ENCODE measurements at places on chromosomes 2 and 18.

- DNase-seq: no peak
Measured at GRCh38 chr18:36459203-36459602, 161.7 kb downstream of the FHOD3 start.

DNA sequence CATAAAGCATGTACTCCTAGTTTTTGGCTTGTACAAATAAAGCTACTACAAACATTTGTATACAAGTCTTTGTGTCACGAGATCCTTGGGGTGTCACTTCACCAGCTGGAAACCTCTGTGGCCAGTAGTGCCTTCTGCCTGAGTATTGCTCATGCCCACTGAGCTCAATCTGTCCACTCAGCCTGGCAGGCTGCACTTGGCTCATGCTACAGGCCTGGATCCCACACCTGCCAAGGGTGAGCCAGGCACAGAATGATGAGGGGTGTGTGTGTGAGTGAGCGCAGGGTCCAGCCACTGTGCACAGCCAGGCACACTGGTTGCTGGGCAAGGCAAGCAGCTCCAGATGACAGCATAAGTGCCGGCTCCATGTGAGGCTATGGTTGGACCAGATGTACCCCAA lies 13.1 kb downstream of the SRD5A2 start:
- no peak for DNase-seq

DNA sequence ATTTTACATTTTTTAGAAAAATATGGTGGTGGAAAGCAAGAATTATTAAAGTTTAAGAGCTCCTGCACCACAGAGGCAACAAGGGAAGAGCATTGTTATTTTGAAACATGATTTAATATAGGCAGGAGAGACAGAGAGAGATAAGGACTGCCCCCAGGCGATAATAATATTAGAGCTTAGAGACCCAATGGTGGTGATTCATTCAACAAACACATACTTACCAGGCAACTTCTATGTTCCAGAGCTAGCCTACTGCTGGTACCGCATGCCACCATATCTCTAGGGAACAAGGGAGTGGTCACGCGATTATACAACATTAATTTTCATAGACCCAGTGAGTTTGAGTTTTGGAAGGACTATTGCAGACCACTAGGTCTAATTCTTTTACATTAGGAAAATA lies 327.8 kb upstream of the SOX11 start:
- no peak for DNase-seq

GRCh38 chr18:63848159-63848558 lies 39.3 kb upstream of the SERPINB2 start:
- no peak for DNase-seq

- DNase-seq: no peak
Measured at GRCh38 chr2:15722980-15723379, 131.3 kb downstream of the DDX1 start.

GRCh38 chr2:18752667-18753422 lies 163.5 kb upstream of the NT5C1B start:
- DNase-seq: no peak

DNA sequence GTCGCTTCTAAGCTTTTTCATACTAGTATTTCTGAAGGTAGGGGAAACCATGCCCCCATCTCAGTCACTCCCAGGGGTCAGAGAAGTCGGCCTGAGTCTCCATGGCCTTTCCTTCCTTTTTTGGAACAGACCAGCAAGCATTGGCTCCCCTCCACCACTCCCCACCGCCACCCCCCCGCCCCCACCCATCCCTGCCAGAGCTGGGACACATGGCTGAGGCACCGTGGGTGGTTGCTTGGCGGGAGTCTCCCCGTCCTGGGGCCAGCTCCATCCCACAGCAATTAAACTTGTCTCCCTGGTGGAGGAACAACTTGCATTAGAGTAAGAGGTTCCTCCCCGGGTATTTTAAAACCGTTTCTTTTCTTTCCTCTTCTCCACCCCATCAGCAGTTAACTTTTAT lies 100.8 kb upstream of the TFPI start:
- no peak for DNase-seq

DNA sequence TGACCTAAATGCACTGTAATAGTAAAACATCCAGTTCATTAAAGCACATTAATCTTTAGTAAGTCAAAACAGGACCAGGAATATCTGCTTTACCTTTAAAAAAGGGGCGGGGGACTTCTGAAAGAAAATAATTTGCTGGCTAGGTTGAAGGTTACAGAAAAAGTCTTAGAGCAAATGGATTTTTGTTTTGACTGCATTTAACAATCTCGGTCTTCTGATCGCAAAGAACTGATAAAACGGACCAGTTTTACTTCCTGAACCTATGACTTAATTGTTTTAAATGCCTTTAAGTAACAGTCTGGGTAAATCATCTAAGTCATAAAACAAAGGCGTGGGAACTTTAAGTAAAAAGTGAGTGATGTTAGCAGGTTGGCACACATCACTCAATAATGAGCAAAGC lies 783 bp downstream of the BUB1 start:
- no peak for DNase-seq

DNA sequence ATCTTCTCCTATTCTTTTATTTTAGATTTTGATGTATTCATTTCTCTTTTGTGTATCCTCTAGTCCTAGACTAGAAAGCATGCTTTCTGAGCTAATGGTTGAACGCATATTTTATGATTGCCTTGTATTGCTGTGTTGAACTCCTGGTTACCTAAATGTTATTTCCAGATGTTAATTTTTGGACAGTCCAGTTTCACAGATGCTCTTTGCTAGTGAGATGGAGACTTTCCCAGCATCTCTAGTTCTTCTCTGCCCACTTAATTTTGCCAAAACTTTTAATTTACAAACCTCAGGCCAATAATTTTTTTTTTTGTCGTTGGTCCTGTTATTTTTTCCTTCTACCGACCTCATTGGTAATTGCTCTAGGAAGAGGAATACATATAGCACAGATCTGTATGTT lies 153.2 kb downstream of the HAUS1 start:
- DNase-seq: no peak

- DNase-seq: no peak
Measured at GRCh38 chr2:21467280-21467818, 343.6 kb downstream of the TDRD15 start.

DNA sequence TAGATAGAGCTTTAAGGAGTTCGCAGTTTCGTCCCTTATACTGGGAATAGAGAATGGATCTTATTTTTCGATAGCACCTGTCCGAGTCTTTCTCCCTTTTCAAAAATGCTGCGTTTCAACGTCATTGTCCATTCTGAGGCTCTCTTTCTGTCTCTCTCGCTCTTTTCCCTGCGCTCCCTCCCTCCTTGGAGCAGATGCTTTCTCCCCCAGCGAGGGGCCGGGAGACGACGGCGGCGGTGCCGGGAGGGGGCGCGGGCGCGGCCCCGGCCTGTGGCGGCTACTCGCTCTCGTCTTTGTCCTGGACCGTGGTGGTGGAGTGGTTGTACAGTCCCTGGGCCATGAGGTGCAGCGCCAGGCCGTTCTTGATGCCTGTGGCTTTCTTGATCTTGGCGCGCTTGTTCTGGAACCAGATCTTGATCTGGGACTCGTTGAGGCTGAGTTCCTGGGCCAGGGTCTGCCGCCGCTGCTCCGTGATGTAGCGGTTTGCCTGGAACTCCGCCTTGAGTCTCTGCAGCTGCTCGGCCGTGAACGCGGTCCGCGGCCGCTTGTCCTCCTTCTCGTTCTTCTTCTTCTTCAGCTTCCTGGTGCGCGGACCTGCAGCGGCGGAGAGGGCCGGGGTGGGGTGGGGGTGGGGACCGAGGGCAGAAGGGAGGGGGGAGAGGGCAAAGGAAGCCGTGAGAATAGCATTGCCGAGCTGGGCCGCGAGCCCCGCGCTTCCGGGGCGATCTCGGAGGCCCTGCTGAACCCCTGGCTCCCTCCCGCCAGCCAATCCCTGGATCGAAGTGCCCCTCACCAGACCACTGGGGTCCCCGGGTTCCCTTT lies 4.6 kb downstream of the EN1 start:
- DNase-seq: no peak

GRCh38 chr2:7881063-7881462 lies 800.8 kb upstream of the ID2 start:
- no peak for DNase-seq

DNA sequence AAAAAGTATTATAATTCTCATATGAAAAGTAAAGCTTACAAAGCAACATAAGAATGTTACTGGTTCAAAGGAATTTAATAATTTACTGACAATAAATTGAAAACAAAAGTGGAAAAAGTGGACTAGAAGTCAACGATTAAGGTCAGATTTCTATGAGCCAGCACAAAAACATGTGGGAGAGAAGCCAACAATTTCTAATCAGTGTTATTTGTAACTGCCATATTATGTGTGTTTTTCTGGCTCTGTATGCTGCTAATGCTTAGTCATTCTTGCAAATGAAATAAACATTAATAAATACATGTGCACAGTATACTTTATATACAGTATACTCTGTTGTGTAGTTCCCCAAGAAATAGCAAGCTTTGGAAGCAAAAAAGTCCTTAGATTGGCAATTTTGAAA lies 301.3 kb upstream of the RGPD4 start:
- DNase-seq: no peak

DNA sequence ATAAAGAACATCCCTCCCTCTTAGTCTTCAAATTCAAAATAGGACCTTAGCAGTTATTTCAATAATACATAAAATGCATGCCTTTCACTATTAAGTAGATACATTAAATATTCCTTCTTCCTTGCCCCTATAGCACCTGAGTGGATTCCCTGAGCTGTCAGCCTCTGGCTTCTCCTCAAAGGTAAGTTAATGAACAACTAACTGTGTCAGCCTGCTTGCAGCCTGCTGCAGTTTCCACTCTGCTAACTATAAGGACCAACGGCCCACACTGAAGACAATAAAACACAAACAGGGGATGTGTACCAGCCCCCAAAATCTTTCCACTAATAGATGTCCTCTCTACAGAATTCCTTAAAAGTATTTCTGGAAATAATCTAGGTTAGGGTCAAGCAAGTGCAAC lies 5.0 kb downstream of the KCTD1 start:
- no peak for DNase-seq

GRCh38 chr2:215573496-215573895 lies 137.6 kb upstream of the FN1 start:
- DNase-seq: no peak

DNA sequence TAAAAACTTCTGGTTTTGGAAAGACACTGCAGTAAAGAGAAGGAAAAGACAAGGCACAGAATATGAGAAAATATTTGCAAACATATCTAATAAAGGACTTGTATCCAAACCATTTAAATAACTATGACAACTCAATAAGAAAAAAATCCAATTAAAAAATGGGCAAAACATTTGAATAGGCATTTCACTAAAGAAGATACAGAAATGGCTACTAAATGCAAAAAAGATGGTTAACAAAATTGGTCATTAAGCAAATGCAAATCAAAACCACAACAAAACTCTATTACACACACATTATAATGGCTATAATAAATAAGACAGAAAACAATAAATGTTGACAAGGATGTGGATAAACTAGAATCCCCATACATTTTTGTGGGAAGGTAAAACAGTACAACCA lies 14.5 kb downstream of the MYOM1 start:
- no peak for DNase-seq

DNA sequence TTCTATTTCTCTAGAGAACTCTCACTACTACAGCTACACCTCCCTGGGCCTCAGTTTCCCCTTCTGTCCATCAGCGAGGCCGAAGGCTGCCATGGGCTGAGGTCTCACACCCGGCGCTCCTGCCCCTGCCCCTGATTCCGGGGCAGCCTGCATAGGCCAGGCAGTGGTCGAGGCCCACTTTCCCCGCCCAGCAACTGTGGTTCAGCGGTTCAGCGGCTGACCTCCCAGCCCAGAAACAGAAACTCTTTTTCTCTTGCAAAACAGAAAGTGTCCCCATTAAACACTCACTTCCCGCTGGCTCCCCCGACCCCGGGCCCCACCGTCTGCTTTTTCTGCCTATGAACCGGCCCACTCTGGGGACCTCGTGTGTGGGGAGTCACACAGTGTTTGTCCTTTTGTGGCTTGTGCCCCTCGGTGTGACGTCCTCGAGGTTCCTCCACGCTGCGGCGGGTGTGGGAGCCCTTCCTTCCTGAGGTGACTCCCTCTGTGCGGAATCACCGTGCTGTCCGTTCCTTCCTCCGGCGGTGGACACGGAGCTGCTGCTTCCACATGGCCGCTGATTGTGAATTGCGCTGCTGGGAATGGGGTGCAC lies 16.0 kb downstream of the PDCD1 start:
- DNase-seq: peak; percentile 7

DNA sequence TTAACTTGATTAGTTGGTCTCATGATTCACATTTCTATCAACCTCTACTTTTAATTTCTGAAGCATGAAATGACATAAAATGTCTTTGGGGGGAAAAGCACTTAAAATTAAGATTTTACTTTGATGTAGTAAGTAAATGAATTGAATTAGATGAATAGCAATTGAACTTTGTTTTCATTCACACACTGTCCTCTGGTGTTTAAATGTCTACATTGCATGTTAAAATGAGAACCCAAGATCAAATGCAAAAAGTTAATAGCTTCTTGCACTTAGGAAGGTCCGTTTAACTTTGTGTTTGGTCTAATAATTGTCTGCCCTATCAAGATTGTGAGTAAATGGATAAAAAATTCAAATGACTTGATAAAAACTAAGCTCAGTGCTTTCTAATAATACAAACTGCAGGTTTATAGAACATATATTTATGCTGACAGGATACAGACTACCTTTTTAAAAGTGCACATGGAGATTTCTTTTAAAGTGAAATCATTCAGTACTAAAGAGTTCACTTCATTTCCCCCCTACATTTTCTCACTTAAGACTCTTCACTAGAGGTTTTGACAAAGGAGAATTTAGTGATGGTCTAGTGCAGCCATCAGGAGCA lies 156.2 kb upstream of the NABP1 start:
- DNase-seq: no peak

GRCh38 chr18:1006965-1007364 lies 102.3 kb downstream of the ADCYAP1 start:
- DNase-seq: no peak

DNA sequence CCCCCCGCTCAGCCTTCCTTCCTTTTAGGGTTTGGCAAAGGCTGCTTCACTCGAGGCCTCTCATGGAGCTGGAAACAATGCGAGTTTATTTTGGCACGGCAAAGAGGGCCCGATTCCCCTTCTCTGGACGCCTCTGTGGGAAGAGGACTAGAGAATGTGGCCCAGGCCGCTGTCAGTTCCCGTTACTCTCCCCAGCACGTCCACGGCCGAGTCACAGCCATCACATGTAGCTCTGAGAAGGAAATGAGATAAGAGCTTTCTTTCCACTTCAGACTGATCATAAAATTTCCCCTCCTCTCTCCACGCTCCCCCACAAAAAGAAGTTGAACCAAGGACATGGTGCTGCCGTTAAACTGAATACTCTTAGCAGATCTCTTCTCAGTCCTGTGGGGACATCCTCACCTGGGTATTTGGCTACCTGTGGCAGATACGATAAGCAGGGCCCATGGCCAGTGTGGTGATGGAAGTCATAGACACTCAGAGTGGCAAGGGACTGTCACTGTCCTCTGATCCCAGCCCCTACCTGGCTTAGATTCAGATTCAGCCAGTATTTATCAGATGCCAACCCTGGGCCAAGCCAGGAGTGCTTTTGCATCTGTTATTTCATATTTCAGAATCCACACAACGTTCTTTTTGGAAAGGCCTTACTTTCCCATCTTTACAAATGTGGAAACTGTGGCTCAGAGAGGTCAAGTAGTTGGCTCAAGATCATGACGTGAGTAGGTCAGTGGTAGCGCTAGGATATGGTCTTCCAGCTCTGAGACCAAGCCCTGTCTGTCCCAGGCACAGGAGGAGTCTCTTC lies 101.2 kb downstream of the MCFD2 start:
- DNase-seq: no peak
